ENCODE measurements at places on chromosomes 2 and 18.

- DNase-seq: no peak
Measured at GRCh38 chr2:99763764-99764163, 273.9 kb upstream of the REV1 start.

- DNase-seq: no peak
Measured at GRCh38 chr2:24473626-24474025, 17.4 kb upstream of the NCOA1 start.

- no peak for DNase-seq
Measured at GRCh38 chr18:7066965-7067555, 50.5 kb downstream of the LAMA1 start.

DNA sequence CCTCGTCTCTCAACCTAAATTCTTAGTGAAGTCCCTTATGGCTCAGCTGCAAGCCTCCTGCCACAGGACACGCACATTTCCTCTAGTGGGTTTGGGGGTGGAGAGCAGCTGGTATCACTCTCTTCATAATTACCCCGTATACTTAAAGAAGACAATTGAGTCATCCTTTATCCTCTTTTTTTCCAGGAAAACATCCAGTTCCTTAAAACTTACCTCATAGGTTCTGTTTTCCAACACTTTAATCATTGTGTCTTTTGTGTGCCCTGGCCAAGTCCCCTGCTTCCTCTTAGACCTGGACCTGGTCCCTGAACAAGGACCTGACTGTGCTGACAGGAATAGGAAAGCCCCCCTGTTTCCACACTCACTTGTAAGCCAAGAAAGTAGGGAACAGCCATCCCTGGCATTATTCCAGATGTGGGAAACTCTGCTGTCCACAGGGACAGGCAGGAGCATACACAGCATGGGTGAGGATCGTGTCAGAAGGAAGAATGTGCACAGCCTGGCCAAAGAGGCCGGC is 42.3 kb upstream of the MYO1B start:
- DNase-seq: no peak

GRCh38 chr2:207467716-207468347 is 61.9 kb upstream of the CREB1 start:
- DNase-seq: no peak

DNA sequence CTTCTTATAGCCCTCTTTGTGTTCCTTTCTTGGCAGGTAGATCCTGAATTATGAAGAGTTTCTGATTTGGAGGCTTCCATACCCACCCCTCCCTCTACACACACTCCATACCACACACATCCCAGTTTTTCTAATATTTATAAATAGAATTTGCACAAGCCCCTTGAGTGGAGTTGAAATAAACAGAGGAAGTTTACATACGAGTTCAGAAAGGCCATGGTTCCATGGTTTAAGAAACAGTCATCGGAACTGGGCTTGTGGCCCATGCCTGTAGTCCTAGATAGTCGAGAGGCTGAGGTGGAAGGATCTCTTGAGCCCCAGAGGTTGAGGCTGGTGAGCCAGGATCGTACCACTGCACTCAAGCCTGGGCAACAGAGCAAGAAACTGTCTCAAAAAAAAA is 62.7 kb upstream of the TANC1 start:
- no peak for DNase-seq

GRCh38 chr2:20111311-20112131 is 60.1 kb upstream of the LAPTM4A start:
- DNase-seq: no peak

- no peak for DNase-seq
Measured at GRCh38 chr2:201436141-201436540, 15.1 kb downstream of the TRAK2 start.

GRCh38 chr2:147467441-147467840 is 377.4 kb upstream of the ACVR2A start:
- no peak for DNase-seq

- DNase-seq: no peak
Measured at GRCh38 chr18:9260388-9261380, 73.9 kb upstream of the TWSG1 start.

DNA sequence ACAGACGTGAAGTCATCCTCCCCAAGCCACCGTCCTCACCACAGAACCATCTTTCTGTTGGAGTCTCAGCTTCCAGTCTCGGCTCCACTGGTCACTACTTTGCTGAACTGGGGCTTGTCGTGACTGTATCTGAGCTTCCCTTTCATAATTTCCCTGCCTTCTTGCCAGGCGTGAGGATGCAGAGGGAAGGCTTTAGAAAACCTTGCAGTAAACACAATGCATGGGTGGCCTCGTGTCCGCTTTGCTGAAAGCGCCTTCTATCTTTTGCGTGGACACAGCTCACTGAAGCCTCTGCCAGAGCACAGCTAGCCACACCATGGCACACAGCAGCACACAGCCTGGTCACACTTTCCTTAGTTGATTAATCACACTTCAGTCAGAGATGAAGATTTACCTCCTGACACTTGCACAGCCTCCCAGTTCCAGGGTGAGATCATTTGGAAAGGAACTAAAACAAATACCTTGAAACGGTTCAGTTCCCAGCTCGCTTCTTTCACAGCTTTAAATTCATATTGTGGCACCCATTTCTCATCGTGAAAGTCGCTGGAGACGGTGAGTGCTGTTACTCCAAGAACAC is 2.8 kb upstream of the GPR45 start:
- no peak for DNase-seq

DNA sequence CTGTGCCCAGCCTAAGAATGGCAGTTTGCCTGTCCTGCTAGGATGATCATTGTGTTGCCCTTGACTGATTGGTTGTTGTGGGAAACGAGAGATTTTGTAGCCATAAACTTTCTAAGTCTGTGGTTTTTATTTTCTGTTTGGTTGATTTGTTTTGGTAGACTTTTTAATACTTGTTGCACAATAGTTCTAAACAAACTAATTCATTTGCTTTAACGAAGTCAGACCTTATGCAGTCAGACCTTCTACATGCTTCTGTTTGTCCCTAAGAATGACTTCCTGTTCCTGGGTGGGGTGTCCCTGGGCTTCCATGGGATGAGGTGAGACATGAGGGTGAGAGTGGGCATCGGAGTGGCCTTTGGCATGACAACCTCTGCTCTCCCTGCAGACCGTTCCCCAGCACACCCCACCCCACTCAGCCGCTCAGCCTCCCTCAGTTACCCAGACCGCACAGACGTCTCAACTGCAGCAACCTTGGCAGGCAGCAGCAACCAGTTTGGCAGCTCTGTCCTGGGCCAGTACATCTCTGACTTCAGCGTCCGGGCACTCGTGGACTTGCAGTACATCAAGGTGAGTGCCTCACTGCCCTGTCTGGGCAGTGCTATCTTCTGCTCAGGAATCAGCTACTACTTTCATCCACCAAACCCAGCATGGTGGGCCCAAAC is 7.8 kb upstream of the CNNM3 start:
- no peak for DNase-seq

GRCh38 chr2:179186126-179186525 is 78.5 kb downstream of the SESTD1 start:
- DNase-seq: no peak

DNA sequence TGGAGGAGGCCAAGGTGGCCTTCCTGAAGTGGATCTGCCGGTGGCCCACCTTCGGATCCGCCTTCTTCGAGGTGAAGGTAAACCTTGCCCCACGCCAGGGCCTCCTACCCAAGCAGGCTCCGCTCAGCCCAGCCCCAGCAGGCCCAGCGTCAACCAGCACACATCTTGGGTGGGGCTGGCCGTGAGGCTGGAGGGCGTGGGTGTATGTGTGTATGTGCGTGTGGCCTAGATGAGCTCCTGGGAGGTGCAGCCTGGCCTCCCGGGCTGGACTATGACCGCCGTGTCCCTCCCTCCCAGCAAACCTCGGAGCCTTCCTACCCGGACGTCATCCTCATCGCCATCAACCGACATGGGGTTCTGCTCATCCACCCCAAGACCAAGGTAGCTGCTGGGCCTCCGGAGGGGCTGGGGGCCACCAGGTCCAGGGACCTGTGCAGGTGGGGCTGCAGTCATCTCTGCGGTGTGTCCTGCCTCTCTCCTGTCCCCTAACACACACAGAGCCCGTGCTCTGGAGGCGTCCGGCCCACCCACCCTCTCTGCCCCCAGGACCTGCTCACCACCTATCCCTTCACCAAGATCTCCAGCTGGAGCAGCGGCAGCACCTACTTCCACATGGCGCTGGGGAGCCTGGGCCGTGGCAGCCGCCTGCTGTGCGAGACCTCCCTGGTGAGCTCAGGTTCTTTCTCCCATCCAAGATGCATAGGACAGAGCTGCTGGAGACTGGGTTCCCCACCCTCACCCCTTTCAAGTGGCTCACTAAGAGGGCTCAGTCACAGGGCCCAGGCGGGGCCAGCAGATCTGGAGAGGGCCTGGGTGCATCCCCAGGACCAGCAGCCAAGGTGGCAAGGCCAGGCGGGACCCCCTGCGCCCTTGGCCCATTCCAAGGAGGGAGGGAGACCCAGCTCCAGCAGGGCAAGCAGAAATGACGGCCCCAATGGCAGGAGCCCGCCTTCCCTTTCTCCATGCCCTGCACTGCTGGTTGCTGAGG is 9.4 kb upstream of the GPR17 start:
- no peak for DNase-seq

GRCh38 chr18:62625019-62625418 is 90.3 kb upstream of the PHLPP1 start:
- DNase-seq: no peak

DNA sequence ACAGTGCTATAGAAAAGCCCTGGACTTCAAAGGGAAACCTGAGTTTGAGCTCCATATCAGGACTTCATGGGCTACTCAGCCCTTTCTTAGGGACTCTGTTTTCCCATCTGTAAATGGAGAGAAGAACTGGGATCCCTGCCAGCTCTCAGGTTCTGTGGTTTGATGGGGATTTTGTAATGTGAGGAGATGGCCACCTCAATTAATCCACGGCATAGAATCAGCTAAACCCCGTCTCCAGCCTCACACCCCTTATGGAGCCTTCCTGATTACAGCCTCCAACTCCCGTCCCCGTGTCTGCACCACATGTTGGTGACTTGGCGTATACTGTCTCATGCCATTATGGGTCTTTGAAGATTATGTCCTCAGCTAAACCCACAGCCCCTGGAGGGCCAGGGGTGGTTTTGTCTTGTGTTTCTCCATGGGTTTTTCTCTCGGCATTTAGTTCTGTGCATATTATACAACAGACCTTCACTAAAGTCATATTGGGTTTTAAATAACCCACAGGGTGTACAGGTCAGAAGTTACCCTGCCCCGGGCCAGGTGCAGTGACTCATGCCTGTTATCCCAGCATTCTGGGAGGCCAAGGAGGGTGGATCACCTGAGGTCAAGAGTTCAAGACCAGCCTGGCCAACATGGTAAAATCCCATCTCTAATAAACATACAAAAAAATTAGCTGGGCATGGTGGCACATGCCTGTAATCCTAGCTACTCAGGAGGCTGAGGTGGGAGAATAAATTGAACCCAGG is 63.8 kb upstream of the PPP1CB start:
- DNase-seq: no peak

DNA sequence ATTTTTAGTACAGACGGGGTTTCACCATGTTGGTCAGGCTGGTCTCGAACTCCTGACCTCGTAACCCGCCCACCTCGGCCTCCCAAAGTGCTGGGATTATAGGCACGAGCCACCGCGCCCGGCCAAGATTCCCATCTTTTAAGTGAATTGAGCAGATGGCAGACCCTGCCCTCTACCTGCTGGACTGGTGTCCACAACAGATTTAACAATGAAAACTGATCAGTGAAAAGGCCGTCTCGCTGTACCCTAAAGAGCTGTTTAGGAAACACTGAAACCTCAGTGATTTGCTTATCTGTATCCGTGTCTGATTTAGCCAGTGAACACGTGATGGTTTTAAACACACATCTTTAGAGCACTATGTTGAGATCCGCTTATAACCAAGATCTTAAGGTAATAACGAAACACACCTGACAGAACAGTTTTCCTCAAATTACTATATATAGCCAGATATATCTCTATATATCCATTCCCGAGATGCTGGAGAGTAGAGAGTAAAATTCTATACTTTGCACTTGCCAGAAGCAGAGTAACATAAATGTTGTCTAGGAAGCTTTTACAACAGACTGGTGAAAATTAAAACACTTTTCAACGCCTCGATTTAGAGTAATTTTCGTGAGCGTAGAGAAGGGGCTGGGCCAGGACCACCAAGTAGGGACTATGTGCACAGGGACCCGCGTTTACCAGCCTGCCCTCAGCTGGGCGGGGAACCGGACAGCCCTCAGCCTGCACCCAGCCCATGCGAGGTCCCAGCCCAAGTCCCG is 594 bp downstream of the FAM161A start:
- DNase-seq: no peak

GRCh38 chr2:39290433-39290832 is 46.7 kb upstream of the CDKL4 start:
- DNase-seq: no peak

GRCh38 chr18:36624451-36625167 is 204.2 kb downstream of the TPGS2 start:
- DNase-seq: no peak

GRCh38 chr2:238854246-238854645 is 6.4 kb downstream of the TWIST2 start:
- DNase-seq: no peak

- no peak for DNase-seq
Measured at GRCh38 chr2:101173707-101174295, 22.6 kb upstream of the TBC1D8 start.

GRCh38 chr2:23761638-23762037 is 165.3 kb downstream of the ATAD2B start:
- no peak for DNase-seq

- DNase-seq: no peak
Measured at GRCh38 chr2:170929686-170930050, 615 bp downstream of the GORASP2 start.

GRCh38 chr2:141820893-141821292 is 309.9 kb downstream of the LRP1B start:
- no peak for DNase-seq

GRCh38 chr2:39416140-39416539 is 20.9 kb downstream of the MAP4K3 start:
- DNase-seq: no peak

GRCh38 chr18:21398121-21398520 is 156.1 kb downstream of the GREB1L start:
- DNase-seq: no peak

DNA sequence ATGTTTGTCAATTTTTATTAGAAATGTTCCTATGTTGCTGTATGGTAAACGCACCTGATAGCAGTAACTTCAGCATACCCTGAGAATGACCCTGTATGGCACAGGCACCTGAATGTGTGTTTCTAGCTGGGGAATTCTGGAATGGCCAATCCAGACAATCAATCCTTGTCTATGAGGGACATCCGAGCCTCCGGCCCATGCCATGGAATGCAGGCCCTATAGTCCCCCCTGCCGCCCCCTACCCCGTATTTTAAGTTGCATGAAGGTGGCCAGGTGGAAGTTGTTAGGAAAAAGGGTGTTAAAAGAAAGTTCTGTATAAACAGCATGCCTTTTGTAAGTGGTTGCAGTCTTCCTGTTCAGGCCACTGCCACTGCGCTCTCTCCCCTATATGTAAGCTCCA is 595.9 kb downstream of the DSC3 start:
- DNase-seq: no peak
